Stimulated activated CD8-positive, alpha-beta memory T cell treated with anti-CD3 and anti-CD28 coated beads, Interleukin-15, amount 100 ng/mL, for 48 hours (primary cell): ENCODE measurements at places on chromosomes 7 and 10.

DNA sequence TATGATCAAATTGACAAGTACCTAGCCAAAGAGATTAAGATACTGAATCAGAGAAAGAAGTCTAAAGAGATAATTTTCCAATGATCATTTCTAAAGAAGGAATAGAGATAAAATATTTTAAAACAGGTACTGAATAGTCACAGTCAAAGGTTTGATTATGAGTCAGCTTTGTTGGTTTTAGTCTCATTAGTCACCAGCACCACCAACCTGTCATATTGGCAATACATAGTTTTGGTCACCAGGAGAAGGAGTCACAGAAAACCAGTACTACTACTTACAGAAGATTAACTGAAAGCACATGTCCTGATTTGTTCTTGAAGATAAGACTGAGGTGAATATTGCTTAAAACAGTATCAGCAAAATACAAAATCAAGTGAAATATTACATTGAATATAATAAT is 34.6 kb downstream of the ZEB1 start:
- DNase-seq = peak; percentile 12

DNA sequence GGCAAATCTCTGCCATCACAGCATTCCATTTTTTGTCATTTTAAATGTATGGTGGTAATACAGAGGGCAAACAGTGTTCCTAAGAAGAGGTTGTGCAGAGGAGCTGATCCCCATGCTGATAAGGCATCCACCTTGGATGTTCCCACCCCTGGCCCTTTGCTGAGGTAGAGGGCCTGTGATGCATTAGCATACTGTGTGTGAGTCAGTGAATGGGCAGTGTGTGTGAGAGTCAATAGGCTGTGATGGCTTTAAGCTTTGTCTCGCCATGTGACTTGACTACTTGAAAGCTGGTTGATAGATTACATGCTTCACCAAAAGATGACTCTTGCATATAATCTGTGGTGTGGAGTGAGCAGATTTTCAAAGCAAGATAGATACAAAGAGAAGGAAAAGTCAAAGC is 81.3 kb downstream of the INSYN2A start:
- DNase-seq = no peak

- no peak for DNase-seq
Measured at GRCh38 chr10:89167915-89168314, 39.2 kb downstream of the CH25H start.

GRCh38 chr10:7171825-7172224 is 239.0 kb downstream of the SFMBT2 start:
- DNase-seq = no peak

DNA sequence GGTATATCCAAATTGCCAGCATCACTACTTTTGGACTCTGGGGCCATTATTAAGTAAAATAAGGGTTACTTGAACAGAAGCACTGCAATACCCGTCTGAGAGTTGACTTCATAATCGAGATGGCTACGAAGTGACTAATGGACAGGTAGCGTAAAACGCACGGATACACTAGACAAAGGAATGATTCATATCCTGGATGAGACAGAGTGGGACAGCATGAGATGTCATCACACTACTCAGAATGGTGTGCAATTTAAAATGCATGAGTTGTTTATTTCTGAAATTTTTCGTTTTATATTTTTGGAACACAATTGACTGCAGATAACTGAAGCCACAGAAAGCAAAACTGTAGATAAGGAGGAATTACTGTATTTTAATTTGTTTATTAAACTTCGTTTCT is 421.5 kb upstream of the LRGUK start:
- DNase-seq = no peak

DNA sequence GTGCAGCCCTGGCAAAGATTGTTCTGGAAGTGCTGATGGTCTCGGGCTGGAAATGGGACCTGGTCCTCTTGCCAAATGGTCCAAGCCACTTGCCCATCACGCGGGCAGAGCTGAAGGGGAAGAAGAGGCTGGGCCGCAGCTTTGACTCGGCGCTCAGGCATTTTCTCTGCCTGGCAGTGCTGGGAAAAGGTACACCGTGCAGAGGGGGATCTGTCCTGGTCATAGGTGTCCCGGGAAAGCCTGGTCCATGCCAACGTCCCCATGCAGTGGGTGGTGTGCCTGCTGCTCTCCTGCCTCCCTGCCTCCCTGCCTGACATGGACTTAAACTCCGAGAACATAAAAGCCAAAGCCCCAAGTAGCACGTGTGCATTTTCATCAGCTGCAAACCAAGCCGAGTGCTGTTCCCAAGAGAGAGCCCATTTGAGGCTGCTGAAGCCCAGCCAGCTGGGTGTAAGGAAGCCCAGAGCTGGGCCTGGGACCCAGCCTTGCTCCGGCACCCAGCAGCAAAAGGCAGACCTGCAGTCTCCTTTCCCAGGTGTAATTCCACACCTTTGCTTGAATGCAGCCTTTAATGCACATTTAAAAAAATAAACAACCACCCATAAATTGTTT is 72.7 kb downstream of the TCERG1L start:
- no peak for DNase-seq

DNA sequence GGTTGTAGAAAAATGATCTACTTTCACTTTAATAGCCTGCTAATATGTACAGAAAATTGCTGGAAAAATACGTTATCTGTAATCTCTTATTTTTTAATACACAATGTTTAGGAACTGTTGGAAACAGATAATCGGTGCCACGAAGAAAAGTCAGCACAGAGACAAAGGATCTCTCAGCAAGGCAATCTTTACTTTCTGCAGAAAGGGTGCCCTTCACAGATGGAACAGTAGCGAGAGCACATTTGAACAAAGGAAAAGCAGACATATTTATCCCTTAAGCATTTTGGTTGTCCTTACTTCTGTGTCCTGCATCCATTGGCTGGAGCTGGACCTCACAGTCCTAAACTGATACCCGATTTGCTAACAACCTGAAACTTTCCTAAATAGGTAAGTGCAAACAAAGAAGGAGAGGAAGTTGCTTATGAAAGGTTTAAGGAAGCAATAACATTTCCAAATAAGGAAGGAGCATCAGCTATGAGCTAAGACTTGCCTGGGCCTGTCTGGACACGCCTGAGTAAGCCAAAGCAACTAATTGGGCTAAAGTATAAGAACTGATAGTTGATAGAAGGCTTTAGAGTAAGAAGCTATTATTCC is 640.0 kb downstream of the SH2D4B start:
- no peak for DNase-seq

- DNase-seq = no peak
Measured at GRCh38 chr10:119444866-119445265, 97.7 kb downstream of the RGS10 start.

GRCh38 chr10:51759896-51760534 is 60.6 kb upstream of the CSTF2T start:
- no peak for DNase-seq

DNA sequence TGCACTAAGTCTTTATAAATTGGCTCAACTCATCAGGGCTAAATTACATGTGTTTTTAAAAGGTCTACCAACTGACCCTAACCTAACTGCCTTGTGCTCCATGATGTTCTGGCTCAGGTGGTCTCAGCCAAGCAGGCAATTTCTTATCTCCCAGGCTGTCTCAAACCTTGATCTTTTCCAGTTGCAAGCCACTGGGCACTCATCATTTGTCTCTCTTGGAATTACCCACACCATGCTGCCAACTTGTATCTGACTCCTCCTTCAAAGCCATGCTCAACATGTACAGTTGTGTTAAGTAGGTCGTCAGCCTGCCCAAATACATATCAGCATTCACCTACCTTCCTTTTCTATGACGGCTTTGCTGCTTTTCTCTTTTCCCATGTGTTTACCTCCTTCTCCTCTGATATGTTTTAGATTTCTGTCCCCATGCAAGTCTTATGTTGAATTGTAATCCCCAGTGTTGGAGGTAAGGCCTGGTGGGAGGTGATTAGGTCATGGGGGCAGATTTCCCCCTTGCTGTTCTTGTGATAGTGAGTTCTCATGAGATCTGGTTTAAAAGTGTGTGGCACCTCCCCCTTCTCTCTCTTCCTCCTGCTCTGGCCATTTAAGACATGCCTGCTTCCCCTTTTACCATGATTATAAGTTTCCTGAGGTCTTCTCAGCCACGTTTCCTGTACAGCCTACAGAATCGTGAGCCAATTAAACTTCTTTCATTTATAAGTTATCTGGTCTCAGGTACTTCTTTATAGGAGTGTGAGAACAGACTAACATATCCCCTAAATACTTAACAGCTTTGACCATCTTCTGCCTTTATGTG is 130.0 kb downstream of the ELAPOR2 start:
- DNase-seq = no peak

GRCh38 chr7:50940621-50941020 is 157.9 kb upstream of the GRB10 start:
- DNase-seq = no peak

- DNase-seq = no peak
Measured at GRCh38 chr7:2071133-2071832, 161.5 kb downstream of the MAD1L1 start.

- DNase-seq = no peak
Measured at GRCh38 chr7:100679927-100680575, 6.5 kb downstream of the GNB2 start.

DNA sequence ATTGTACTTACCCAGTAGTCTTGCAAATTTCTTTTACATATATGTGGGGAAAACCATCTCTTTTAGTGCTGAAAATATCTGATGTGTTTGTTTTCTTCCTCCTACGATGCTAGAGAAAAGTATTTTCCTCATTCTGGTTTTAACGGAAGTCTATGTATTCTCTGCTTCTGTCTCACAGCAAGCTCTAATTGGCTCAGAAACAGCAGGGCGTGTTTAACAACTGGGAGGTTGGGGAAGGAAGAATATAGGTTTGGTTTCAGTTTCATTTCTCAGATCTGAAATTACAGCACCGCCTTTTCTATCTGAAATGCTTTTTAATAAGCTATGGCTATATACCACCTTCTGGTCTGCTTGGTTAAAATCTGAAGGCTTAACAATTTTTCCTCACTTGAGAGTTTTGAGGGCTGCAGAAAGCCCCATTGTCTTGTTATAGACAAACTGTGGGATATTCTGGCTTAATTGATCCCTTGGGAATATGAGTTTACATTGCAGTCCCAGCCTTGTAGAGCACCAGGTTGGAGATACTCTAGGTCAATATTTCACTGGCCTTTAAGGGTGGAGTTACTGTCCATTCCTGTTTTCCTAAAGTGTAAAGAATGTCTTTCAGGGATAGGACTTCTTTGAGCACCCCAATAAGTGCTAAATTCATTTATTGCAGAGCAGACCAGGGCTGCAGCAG is at the start of gene SAMD9:
Gene SAMD9 (minus strand): TSS at position 128 of the 679 bp plus-strand sequence. CDS start 11,882 bp downstream, outside the sequence.
- peak; percentile 16 for DNase-seq

DNA sequence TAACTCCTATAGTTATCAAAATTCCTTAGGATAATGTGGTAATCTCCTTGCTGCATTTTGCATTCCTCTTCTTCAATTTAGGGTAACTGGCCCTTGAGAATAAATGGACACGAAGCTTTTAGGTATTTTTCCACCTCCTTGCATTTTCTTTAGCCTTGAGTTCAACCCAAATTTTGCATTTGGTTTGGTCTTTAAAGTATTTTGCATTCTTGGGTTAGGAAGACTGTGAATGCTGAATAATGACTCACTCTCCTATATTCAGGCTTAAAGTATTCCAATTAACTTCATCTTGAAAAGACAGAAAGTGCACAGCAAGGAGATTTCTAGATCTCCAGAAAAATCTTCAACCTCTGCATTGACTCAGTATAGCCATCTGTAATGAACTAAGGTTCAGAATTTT is 47.3 kb downstream of the TFPI2 start:
- no peak for DNase-seq

- DNase-seq = no peak
Measured at GRCh38 chr7:156001496-156002260, 189.4 kb upstream of the SHH start.

- no peak for DNase-seq
Measured at GRCh38 chr7:2497500-2498336, 21.5 kb upstream of the GRIFIN start.

DNA sequence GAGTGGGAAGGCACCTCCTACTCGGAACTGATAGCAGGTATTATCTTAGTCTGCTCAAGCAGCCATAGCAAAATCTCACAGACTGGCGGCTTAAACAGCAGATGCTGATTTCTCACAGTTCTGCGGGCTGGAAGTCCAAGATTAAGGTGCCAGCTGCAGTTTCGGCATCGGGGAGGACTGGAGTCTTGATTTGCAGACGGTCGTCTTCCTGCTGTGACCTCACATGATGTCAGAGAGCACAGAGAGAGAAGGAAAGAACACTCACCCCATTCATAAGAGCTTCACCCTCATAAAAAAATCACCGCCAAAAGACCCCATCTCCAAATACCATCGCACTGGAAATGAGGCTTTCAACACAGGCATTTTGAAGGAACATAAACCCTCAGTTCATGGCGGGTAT is 216.5 kb upstream of the PITRM1 start:
- no peak for DNase-seq

- no peak for DNase-seq
Measured at GRCh38 chr10:32941357-32941756, 16.7 kb downstream of the ITGB1 start.

- DNase-seq = no peak
Measured at GRCh38 chr7:47973739-47974138, 5.7 kb downstream of the HUS1 start.

GRCh38 chr7:111758332-111758731 is 196.0 kb upstream of the IMMP2L start:
- no peak for DNase-seq

DNA sequence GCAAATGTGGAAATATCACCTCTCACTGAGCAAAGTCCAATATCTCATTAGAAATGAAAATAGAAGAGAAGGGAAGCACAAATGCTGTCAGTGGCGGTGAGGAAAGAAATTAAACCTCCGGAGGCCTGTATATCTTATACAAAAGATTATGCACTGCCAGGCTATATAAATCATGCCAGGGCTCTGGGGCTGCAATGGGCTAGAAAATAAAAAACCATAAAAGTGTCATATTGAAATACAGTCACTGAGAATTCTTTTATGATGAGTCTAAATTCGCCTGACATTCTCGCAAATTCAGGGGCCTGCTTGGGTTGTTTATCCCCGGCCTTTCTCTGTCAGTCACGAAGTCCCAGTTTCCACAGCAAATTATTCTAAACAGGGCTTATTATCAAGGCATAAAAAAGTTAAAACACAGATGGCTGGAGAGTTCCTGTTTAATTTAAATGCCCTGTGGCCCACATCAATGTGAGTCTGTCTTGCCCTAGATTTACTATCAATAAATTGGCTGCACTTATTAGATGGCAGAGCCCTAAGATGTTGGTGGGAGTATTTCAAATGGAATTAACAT is 193.8 kb downstream of the SNX10 start:
- no peak for DNase-seq

DNA sequence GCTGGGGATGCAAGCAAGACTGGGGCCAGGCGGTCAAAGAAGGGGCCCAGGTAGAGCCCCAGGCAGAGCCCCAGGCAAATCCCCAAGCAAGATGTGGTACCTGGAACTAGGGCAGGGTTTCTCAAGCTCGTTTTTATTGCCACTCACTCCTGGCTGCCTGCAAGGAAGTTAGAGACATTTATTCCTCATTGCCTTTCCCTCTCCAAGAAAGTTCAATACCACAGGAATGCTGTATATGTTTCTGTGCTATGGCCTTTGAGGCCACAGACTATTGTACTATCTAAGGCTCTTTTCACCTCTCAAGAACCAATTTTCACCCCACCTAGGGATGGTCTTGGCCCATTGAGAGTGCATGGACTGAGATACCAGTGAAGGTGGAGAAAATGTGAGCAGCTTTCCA is 71.3 kb downstream of the TACC2 start:
- no peak for DNase-seq
